ENCODE measurements at places on chromosomes 2 and 18.

DNA sequence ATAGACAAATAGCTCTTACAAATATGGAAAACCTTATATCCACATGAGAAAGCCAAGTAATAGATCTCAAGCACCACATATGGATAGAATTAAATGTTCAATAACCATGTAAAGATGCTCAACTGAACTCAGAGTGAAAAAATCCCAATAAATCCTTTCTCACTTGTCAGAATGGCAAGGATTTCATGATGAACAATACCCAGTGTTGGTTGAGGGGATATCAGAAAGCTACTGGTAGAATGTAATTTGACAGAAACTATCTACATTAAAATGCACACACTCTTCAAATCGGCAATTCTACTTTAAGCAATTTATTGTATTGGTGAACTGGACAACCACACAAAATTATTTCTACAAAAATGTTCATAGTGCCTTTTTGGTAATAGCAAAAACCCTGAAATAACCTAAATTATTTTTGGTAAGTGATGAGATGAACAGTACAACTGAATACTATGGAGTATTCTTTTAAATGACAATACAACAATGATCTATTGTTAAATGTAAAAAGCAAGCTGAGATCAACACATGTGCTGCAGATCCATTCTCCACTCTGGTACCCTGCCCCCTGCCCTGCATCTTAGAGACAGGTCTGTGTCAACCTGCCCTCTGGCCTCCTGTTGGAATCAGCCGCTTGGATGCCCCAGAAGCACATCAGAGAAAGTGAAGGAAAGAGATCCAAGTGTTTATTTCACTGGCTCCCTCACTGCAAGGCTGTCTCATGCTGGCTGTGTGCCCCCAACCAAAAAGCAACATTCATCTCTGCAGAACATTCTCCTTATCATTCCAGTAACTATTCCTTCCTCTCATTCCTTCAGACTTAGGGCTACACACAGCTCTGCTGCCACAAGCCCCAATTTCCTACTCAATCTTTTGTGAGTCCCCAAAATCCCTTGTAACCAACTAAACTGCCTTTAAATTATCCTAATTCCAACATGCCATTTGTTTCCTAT is 442.5 kb downstream of the LRATD1 start:
- DNase-seq: no peak

GRCh38 chr18:21335927-21336488 is 94.0 kb downstream of the GREB1L start:
- DNase-seq: no peak

- no peak for DNase-seq
Observed at GRCh38 chr2:98468621-98469236, 24.1 kb downstream of the INPP4A start.

DNA sequence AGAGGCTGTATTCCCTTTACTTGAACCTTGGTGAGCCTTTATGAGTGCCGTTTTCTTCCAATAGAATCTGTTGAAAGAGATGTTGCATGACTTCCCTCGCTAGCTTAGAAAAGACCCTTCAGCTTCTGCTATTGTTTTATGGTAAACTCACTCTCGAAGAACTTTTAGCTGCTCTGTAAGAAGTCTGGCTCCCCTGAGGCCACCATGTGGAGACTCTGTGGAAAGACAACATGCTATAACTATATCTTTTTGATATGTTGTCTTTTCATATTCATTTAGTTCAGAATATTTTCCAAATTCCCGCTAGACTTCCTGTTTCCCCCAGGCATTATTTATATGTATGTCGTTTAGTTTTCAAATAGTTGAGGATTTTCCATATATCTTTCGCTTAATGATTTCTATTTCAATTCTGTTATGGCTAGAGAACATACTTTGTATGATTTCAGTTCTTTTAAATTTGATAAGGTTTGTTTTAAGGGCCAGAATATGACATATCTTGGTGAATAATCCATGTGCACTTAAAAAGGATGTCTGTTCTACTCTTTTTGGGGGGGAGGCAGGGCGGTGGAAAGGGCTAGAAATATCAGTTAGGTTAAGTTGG is 64.1 kb downstream of the PTPN4 start:
- DNase-seq: no peak

DNA sequence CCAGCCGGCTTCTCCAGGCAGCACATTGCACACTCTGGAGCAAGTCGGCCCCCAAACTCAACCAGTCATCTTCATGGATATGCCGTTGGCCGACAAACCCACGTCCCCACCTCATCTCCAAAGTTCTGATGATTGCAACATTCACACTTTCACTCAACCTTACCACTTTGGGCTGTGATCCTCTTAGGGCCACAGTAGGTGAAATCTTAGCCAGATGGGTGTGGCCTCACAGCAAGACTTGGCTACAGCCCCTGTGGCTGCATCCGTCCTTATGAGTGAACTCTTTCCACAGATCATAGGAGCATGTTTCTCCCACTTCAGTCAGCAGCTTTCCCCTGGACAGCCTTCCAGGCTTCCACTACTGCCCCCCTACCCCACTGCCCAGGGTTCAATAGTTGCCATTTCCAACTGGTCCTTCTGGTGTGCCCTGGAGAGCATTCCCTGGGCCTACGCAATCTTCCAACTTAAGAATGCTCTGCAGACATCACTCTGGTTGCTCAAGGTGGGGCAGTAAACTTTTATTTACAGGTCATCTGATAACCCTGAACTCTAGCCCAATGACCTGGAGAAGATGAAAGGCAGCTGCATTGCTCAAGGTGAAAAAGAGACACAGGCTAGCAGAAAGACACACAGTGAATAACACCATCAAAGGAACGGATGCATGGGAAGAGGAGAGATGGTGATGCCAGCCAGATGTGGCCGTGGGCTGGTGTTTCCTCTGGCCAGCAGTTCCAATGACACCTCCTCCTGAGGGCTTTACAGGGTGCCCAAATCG is 34.5 kb downstream of the ARL4C start:
- no peak for DNase-seq

DNA sequence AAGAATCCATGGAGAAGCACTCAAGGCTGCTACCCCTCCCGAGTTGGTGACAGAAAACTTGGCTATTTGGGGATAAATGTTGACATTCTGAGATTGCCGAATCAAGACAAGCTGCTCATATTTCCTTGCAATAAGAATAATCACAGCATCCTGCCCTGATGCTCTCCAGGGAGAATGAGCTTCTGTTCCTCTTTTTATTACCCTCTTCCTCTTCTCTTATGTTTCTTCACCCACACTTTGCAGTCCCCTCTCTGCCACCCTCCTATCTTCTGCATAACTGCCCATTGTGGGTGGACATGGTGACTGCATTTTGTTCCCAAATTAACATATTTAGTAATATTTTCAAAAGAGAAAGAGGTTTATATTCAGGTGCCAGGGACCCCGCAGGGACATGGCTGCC is 11.9 kb upstream of the MSGN1 start:
- no peak for DNase-seq

DNA sequence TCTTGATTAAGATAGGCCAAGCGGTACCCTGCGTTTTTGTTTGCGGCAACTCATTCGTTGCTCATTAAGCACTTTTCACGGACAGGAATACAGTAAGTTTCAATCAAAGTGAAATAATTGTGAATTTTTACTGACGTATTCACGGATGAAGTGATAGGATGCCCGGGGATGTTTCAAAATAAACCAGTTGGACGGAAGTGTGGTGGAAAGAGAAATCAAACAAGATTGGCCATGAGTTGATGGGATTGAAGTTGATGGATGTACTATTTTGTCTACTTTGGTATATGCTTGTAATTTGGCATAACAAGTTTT is 481 bp downstream of the TMEM177 start:
- no peak for DNase-seq

DNA sequence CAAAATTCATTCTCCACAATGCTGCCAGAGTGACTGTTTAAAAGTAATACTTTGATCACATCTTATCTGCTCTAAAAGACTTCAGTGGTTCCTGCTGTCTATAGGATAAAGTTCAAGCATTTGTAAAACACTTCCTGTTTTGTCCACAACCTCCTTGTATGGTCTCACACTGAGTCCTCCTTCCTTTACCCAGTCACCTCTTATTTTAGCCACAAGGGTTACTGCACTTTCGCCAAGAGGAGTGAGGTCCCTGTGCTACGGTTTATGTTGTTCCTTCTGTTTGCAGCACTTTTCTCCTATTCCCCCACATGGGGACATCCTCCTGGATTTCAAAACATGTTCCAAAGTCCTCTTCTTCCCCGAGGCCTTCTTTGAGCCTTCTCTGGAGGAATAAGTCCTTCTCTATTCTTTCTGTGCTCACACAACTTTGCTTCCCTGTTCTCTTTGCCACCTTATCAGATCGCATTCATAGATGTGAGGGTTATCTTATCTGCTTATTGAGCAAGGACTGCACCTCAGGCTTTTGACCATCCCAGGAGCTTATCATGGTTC is 112.2 kb upstream of the NABP1 start:
- DNase-seq: no peak

DNA sequence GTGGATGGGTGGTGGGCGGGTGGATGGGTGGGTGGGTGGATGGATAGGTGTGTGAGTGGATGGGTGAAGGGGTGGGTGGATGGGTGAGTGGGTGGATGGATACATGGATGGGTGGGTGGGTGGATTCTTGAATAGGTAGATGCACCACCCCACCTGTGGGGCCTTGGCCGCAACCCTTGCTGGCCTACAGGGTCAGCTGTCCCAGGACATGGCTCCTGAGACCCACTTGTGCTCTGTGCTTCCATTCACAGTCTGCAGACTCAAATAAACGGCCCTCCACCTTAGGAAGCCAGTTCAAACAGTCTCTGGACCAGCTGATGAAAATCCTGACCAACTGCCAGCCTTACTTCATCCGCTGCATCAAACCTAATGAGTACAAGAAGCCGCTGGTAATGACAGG is 54.4 kb downstream of the MYO7B start:
- no peak for DNase-seq

DNA sequence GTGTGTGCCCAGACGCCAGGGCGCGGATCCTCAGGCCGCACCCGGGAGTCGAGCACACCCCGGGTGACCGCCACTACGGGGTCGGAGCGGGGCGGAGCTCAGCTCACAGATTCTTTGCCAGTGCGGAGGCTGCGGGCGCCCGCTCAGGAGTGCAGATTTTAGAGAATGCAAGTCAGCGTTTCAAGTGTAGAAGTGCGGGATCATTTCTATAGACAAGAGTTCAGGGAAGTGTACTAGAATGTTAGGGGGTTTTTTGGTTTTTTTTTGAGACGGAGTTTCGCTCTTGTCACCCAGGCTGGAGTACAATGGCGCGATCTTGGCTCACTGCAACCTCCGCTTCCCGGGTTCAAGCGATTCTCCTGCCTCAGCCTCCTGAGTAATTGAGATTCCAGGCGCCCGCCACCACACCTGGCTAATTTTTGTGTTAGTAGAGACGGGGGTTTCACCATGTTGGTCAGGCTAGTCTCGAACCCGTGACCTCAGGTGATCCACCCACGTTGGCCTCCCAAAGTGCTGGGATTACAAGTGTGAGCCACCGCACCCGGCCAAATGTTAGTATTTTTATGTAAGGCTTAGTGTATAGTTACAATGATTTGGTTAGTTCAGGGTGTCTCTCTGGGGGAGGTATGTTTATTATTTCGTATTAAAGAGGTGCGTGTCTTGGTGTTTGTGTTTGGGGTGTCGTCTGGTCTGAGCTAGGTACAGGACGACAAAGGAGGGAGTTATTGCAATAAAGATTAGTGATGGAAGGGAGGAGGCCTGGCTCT is 619 bp upstream of the FAM168B start:
- DNase-seq: no peak

DNA sequence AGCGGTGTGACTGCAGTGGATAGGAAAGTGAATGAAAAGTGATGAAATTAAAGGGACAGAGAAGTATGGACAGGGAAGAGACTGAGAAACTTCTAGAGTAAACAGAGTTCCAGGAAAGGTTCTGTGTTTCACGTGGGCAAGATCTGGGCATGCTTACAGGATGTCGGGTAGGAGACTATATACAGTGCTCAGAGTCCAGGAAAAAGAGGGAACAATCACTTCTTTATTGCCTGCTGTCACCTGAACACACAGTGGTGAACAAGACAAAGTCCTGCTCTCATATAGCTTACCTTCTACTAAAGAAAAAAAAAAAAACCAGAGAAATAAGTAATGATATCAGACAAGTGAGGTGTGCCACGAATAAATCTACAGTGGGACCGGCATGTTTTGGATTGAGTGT is 2.4 kb downstream of the LRPPRC start:
- DNase-seq: no peak

All from brain pericyte (primary cell).